ENCODE measurements at places on chromosomes 5 and 9.

DNA sequence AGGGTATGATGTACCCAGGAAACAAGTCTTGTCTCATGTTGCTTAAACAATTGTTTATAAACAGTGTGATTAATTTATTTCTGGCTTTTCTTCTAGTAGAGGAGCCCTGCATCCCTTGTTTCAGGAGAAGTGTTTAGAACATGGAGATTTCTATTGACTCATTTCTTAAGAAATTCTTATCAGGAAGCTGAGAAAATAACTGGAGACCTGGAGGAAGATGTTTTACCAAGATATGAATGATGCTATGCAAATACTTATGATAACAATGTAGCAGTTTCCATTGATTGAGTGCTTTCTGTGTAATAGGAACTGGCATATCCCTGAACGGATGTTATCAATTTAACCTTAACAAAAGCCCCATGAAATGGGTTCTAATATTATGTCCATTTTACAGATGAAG, 108.6 kb downstream of the FBXO38 start:
- no peak for DNase-seq

- peak; percentile 86 for DNase-seq
Measured at GRCh38 chr9:123368536-123369153, 12.6 kb downstream of the CRB2 start.

GRCh38 chr5:60841361-60841760, 2.7 kb downstream of the ELOVL7 start:
- no peak for DNase-seq

DNA sequence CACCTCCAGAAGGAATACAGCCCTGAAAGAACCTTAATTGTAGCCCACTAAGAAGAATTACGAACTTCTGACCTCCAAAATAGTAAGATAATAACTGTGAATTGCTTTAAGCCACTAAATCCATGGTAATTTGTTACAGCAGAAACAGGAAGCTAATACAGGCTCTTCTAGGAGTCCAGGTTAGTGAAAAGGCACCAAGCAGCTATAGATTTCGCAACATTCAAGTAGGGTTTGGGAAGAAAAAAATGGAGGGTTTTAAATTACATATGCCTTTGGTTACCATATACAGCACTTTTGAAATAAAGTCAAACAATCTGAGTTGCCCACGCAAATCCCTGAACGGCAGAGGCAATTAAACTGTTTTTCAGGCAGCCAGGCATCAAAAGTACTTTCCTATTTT, 1.7 kb upstream of the ACTL7A start:
- DNase-seq = no peak

Measured in Ammon's horn (tissue), 1 donor.